Activated naive CD8-positive, alpha-beta T cell treated with anti-CD3 and anti-CD28 coated beads for 36 hours (primary cell): ENCODE measurements at places on chromosomes 6 and 20. TPM values are rescaled to one million over a fixed set of nuclear protein-coding genes. Genes with fewer than 3 reads are reported as not detected.
A peak's percentile ranks its signal among the peaks of the same experiment; 100 is the strongest.

The TAPBP gene
- 204 TPM for total RNA-seq

- DNase-seq: no peak
Observed at GRCh38 chr20:44231713-44232468, 15.2 kb upstream of the GDAP1L1 start.

- no peak for DNase-seq
Observed at GRCh38 chr20:44296011-44296410, 15.0 kb downstream of the FITM2 start.

- DNase-seq: peak; percentile 67
Observed at GRCh38 chr6:142945446-142946180, 637 bp upstream of the HIVEP2 start.

DNA sequence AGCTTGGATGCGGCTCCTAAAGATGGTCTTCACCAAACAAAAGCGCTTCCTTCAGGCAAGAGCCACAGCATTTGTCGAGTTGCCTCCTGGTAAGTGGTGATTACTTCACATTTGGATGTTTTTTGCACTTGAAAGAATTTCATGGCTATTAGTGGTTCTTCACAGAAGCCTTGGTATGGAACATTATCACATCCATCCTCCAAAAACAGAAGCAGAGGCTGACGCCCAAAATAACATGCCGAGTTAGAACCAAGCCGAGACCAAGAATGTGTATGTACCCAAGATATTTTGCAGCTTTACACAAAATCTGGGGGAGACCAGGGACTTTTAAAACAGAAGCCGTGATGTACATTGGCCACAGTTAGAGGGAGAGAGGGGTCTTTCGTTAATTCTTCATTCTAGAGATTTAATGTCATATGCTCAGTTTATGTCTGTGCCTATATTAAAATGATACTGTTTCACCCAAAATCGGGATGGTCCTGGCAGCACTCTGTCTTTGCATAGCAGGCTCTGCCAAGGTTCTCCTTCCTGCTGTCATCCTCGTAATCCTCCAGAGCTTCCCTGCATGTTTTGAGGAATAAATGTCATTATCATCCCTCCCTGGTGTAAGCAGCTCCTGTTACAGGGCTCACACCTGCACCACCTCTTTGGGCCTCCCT is 109.3 kb downstream of the TMEM242 start:
- DNase-seq: no peak
